ENCODE measurements at places on chromosomes 6 and 20.

GRCh38 chr6:149333266-149333620 lies 15.7 kb downstream of the TAB2 start:
- DNase-seq: no peak

- no peak for DNase-seq
Measured at GRCh38 chr6:141164042-141164743, 968.5 kb upstream of the GJE1 start.

GRCh38 chr6:56947924-56948323 lies 7.0 kb upstream of the BEND6 start:
- DNase-seq: no peak

- DNase-seq: no peak
Measured at GRCh38 chr20:23451956-23452487, 654 bp downstream of the CST11 start.

DNA sequence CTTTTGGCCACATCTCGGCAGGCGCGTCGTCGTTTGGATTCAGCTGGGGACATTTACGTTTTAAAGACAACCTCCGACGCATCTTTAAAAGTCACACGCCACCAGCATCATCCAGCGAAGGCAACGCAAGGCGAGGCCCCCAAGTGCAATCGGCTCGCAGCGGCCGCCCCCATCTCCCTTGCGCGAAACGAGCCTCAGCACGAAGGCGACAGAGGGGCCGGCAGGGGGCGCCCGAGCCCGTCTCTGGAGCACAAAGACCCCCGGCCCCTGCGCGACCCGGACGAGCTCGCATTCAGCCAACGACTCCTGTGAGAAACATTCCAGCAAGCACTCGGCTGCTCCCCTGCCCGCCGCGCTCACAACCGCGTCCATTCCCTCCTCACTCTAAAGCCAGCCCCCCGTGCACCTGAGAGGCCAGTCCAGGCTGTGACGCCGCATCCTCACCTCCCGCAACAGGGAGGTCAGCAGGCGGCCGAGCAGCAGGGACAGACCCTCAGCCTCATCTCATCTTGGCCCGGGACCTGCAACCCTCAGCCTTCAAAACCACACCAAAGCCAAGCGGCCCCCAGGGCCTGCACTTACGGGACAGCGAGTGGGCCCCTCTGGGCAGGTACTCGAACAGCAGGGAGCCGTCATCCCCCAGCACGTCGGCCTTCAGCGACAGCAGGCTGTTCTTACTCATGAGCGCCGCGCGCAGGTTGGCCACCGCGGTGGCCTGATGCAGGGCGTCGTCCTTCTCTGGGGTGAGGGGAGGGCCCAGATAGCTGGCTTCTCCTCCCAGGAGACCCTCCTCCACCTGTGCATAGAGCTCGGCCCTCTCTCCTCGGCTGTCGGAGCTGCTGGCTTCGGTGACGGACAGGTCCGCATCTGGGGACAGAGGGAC lies 35.8 kb downstream of the SLC2A4RG start:
- DNase-seq: no peak

- DNase-seq: no peak
Measured at GRCh38 chr20:47558295-47559066, 56.8 kb downstream of the NCOA3 start.

- DNase-seq: no peak
Measured at GRCh38 chr6:139868576-139868975, 494.1 kb upstream of the CITED2 start.
